Hematopoietic multipotent progenitor cell treated with erythropoietin and hydrocortisone succinate and interleukin-3 and kit ligand, for 17 days (in vitro differentiated cells): ENCODE measurements at places on chromosomes 2 and 18.

DNA sequence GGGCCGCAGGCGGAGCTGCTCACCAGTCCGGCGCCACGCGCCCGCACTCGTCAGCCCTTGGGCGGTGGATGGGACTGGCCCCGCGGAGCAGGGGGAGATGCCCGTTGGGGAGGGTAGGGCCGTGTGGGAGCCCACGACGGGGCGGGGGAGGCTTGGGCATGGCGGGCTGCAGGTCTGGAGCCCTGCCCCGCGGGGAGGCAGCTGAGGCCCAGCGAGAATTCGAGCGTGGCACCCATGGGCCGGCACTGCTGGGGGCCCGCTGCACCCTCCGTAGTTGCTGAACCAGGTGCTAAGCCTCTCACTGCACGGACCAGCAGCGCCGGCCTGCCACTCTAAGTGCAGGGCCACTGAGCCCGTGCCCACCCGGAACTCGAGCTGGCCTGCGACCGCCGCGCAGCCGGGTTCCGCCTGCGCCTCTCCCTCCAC, 182.4 kb upstream of the ERBB4 start:
- DNase-seq, result no peak

- DNase-seq, result no peak
Observed at GRCh38 chr18:46623541-46623940, 33.5 kb downstream of the LOXHD1 start.

- DNase-seq, result no peak
Observed at GRCh38 chr18:7987284-7987976, 420.3 kb downstream of the PTPRM start.

GRCh38 chr2:148124271-148124670, 103.4 kb downstream of the MBD5 start:
- no peak for DNase-seq

GRCh38 chr2:11685906-11686470, 16.0 kb upstream of the NTSR2 start:
- no peak for DNase-seq

GRCh38 chr2:152411154-152411553, 76.2 kb downstream of the FMNL2 start:
- no peak for DNase-seq

DNA sequence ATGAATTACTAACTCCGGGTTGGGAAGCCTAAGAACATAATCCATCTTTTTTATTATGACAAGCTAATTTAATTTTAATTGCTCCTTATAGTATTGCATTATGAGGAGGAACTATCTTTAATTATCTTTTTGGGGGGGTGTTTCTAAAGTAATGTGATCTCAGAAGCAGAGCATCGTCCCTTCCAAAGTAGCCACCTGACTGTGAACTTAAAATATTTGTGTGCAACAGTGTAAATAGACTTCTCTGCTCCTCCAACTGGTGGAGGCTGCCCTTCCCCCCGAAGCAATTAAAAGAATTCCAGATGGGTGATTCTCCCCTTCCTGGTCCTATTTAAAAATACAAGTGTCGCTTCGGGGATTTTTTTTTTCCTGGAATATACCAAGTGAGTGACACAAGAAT, 55.7 kb downstream of the TCF7L1 start:
- no peak for DNase-seq

DNA sequence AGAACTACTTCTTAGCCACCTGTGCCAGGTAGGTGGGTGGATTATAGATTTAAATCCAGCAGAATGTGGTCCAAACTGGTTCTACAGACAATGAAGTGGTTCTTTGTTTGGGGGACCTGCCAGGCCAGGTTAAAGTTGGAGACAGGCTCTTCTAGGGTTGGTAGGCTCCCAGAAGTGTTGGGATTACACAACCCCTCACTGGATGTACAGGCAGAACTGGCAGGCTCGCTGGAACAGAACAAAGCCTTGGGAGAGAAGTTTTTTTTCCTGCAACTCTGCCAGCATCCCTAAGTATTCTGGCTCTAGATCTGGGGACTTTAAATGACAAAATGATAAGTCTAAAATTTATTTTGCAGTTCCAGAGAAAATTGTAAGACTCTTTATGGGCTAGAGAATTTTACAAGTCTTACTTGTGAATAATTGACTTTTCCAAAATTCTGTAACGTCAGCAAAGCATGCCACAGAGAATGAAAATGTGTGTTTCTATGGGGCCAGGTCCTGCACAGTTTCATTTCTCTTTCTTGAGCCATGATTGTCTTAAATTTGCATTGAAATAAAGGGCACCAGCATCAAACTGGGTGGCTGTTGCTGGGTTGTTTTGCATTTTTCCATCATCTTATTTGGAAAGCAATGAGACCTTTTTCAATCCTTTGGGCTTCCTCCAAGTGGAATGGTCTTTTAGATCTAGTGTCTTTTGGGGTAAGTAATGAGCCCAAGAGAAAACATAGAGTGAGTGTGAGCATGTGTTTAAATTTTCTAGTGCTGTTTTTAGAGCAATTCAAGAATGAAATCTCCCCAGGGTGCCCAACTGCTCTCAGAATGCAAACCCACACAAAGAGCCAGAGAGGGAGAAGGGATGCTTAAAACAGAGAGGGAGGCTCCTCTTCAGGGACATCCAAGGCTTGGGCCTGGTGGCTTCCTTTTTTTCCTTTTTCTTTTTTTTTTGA, 32.4 kb upstream of the ATL2 start:
- no peak for DNase-seq

DNA sequence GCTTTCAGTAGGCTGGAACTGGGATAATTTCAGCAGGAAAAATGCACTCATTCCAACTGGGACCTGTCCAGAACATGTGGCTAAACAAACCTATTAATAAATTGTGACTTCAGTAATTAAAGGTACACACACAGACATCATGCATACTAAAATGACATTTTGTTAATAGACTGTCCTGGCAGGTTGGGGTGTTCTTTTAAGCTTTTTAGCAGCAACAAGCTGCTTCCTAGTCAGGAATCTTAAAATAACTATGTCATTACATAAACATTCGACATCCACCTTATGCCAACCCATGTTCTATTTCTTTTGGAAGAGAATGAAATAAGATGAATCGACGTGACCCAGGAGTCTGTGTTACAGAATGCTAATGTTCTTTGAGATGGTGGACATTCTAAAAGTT, 435.7 kb downstream of the TXNL1 start:
- no peak for DNase-seq
